ENCODE measurements at places on chromosomes 16 and 17.

GRCh38 chr16:78415013-78415412, 315.6 kb downstream of the WWOX start:
- DNase-seq = no peak

DNA sequence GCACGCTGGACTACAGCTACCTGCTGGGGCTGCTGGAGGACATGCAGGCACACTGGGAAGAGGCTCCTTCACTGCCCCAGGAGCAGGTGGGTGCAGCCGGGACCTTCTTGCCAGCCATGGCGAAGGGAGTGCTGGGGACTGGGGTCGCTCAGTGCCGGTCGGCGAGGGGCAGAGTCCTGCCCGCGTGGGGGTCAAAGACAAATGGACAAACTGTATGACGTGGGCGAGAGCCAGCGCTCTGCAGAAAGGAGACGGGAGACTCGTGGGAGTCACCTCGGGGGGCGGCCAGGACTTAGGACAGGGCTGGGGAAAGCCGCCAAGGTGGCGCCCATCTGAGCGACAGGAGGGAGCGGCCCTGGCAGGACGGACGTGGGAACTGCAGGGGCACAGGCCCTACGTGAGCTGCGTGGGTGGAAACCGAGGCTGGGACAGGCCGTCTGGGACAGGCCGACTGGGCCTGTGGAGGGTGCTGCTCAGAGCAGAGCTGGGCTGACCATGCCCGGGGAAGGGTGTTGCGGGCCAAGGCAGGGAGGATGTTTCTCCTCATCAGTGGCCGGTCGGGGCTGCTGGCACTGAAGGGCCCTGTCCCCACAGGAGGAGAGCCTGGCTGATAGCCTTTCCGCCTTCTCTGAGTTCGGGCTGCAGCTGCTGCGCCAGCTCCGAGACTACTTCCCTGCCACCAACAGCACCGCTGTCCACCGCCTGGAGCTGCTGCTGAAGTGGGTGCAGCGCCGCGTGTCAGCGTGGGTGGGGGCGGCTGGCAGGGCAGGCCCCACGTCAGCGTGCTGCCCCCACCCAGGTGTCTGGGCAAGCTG, 8.0 kb downstream of the TSR3 start:
- DNase-seq = no peak

GRCh38 chr16:87093804-87094555, 223.2 kb downstream of the C16orf95 start:
- DNase-seq = no peak

DNA sequence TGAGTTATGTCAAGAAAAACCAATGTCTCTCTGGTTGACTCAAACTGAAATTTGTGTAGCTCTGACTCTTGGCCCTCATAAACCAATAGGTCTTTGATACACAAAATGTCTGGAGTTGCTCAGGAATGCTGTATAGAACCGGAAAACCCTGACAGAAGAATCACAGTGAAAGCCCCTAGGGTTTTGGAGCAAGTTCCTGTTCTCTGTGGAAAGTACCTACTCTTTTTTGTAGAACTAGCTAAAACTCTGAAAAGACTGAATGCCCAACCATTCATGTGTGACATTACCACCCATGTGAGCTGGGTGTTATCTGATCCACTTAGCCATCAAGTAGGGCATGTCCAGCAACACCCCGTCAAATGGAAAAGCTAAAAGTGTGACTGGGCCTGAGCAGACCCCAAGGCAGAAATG, 28.8 kb downstream of the CCL4 start:
- DNase-seq = no peak

- no peak for DNase-seq
Measured at GRCh38 chr17:596763-597644, 117.6 kb downstream of the VPS53 start.

DNA sequence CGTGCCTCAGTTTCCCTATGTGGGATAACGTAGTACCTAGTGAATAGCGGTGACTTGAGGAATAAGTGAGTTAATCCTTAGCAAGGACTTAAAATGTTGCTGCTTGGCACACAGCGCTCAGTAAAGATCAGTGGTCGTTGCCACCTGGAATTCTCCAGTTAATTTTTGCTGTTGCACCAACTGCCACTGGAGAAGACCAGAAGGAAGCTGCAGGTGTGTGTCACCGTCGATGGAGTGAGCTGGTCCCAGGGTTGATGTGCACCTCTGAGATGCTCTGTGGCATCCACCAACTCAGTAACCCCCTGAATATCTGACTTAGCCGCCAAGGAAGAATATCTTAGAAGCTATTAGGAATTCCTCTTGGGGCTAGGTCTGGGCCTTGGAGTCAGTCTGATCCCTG, 4.1 kb downstream of the ABCC1 start:
- DNase-seq = no peak

DNA sequence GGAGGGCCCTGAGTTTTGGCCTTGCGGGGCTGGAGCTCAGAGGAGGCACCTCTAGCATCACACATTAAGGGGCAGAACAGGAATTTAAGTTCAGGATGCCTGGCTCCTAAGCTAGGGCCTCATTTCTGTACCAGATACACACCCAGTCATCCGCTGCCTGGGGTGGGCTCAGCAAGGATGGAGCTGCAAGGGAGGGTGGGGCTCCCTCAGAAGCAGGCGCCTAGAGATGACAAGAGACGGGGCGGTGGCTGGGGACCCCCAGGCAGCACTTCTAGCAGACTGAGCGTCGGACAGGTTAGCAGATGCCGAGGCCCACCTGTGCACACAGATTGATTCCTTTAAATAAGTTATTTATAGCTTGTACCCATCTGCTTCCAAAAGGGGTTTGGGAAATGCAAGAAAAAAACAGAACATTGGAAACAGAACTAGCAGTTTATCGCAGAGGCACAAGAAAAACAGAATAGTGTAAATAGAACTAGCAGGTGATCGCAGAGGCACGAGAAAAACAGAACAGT, 47.6 kb upstream of the CBFA2T3 start:
- DNase-seq = no peak

- DNase-seq = no peak
Measured at GRCh38 chr17:56184650-56185049, 31.4 kb downstream of the ANKFN1 start.

Data from NCI-H774 (cell line).